Activated CD4-positive, alpha-beta T cell treated with anti-CD3 and anti-CD28 coated beads, Interleukin-2, amount 10 ng/mL, durations not matched to agents 24 days and 14 days (primary cell): ENCODE measurements at places on chromosomes 4 and X.

GRCh38 chr4:108635070-108635655, 14.8 kb downstream of the RPL34 start:
- DNase-seq = no peak

- DNase-seq = no peak
Observed at GRCh38 chr4:88511236-88511635, 12.3 kb downstream of the PYURF start.

DNA sequence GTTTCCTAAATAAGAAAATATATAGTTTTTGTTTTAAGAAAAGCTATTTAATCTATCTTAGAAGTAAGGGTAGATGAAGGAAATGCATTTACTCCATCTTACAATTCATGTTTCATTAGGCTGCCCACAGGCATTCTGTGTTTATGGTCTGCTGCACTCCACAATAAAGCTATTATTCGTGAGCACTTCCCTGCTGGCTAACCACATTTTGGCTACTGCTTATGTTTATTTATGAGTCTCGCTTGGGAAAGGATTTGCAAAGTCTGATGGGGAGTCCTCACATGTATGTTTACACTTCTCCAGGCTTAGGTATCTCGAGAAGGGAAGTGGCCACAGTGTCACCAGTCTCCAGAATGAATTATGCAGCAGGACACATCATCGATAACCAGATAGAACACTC, 260.8 kb upstream of the VCX start:
- DNase-seq = no peak

GRCh38 chr4:122481766-122482405, 25.4 kb upstream of the IL2 start:
- DNase-seq = no peak

- DNase-seq = no peak
Observed at GRCh38 chr4:138577145-138577544, 335.0 kb upstream of the SLC7A11 start.

GRCh38 chr4:34293459-34293858, 1950.9 kb downstream of the ARAP2 start:
- DNase-seq = no peak

- DNase-seq = peak; percentile 73
Observed at GRCh38 chr4:102639598-102639997, 121.2 kb downstream of the MANBA start.

DNA sequence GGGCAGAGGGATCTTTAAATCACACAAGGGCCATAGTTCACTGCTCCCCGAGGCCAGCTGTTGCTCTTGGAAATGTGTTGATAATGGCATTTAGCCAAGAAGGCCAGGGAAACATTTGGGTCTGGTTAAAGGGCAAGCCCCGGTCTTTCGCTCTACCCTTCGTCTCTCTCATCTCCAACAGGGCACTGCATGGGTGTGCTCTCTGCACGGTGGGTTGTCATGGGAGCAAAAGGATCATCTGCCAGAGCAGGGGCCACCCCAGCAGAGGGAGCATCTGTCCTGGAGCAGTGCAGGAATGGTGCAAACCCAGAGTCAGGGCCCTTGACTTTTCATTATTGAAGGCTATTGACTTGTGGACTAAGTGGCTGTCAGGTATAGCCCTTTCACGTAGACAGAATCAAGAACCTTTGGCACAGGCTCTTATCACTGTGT, 22.7 kb upstream of the PGRMC2 start:
- DNase-seq = no peak

DNA sequence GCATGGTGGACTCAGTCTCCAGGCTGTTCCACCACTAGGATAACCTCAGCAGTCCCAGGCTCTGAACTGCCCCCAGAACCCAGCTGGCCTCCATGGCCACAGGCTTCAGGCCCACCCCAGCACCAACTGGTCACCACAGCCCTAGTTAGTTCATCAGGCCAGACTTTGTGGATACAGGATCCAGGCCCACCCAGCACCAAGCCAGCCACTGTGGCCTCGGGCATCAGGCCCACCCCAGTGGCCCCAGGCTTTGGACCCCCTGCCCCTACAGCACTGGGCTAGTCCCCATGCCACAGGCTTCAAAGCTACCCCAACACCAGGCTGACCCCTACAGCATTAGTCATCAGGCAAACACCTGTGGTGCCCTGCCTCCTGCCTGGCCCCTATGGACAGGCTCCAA, 50.0 kb downstream of the ZCCHC13 start:
- no peak for DNase-seq

DNA sequence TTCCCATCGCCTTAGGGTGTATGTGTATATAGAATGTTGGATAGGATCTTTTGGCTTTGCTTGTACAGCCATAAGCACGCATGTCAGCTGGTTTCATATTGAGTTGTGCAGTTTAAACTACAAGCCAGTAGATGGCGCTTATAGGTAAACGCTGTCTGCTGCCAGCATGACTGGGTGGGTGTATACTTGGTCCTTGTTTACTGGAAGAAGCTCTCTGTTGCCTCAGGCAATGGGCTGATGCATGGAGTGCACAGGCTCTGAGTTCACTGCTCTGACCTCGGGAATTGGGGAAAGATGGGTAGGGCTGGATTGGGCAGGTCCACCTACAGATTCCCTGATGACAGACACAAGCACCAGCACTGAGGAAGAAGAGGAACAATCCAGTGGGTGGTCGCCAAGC, 831.5 kb downstream of the STIM2 start:
- peak; percentile 57 for DNase-seq

GRCh38 chr4:128715616-128716015, 93.9 kb upstream of the JADE1 start:
- DNase-seq = no peak

DNA sequence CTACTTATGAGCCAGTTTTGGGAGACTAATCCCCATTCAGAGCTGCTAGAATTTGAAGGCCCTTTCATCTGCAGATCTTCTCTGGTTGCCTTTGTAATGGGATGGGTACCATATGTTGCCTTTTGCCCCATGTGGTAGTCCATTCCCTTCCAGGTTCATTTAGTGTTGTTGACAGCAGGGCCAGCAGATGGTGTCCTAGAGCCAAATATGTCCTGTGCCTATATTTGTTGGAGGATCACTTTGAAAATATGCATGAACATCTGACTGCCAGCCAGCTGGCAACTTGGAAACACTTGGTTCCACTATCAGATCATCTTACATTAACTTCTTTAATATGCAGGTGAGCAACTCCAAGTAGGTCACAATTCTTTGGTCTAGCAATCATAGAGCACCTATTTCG, 30.4 kb downstream of the CFAP299 start:
- peak; percentile 80 for DNase-seq

DNA sequence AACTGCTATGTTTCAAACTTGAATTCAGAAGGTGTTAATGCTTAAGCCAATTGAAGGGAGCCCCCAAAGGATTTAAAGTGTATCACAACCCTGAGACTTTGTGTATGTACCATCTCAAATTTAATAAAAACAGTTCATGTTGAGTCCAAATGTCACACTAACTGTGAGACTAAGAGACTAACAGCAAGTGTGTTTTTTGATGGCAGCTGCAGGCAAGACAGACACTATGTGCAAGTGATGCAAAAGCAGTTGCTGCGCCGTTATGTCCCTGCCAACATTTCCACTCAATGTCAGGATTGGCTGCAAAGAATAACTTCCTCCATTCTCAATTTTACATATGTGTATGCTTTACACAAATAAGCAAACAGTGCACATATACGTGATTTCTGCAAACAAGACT, 594.6 kb downstream of the IL15 start:
- no peak for DNase-seq

DNA sequence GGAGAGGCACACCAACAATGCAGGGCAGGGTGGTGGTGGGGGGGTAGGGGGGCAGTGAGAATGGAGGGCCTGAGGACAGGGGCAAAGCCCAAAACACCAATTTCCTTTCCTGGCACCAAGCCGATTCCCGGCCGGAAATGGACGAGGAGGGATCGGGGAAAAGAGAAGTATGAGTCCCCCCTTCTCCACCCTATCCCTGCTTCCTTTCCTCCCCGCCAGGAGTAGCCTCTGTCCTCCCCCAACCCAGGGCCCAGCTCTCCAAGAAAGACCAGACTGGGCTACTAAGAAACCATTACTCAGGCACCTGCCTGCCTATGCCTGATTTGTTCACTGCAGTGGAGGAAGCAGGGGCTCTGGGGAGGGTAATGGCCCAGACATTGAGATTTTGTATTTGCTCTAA, 402 bp downstream of the CCDC120 start:
- DNase-seq = no peak

DNA sequence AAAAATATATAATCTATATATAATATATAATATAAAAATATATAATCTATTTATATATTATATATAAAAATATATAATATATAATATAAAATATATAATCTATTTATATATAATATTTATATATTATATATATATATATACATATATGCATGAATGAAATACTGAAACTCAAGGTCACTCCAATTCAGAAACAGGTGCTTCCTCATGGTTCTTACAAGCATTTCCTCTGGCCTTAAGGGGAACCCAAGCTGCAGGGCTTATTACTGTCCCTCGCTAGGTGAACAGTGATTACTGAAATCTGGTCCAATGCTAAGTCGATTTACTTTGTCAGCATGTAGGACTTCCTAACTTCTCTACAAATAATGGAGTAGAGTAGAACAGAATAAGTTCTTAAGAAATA, 174.3 kb downstream of the GPM6A start:
- DNase-seq = no peak

DNA sequence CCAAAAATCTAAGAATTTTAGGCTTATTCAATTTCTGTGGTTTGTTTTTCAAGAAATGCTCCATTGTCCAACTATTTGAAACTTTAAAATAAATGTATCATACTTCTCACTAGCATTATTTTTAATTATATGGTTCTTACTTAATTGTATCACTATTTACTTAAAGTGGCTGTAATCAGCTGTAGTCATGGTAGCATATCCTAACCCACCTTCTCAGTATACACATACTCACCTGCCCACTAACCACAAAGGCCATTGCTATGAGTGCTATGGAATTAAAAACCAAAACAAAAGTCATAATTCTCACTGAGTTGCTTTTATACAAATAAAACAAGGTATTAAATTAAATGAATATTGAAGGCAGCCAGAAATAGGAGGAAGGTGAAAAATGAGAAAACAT, 5.0 kb downstream of the FBXO8 start:
- DNase-seq = no peak

DNA sequence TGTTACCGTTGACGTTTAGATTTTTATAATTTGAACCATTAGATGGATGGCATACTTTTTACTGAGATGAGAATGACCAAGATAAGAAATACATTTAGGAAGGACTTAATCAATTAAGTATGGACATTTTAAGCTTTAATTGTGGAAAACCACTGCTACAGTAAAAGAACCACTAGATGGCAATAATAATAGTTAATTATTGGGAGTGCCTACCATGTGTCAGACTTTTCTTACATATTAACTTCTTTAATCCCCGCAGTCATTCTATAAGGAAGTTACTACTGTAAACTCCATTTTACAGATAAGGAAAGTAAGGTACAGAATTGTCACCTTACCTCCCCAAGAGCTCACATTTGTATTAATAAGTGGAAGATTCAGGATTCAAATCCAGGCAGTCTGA, 48.5 kb upstream of the MYOZ2 start:
- no peak for DNase-seq

DNA sequence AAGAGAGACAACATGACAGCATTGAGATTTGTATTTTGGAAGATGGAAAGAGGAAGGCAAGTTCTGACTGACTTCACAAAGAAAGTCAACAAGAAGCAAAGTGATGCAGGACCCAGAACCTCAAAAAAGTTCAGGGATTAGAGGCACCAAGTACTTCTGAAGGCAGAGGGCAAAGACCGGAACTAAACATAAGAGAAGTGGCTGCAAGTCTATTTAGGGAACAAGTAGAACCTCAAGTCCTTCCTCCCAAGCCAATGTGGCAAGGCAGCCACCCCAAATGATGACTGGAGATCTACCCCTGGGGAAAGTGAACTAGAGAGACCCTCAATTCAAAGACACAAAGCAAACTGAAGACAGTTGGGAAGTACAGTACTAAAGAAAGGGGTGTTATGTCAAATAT, 46.6 kb downstream of the SLC39A8 start:
- no peak for DNase-seq

- no peak for DNase-seq
Observed at GRCh38 chrX:120485315-120485637, 16.2 kb upstream of the LAMP2 start.

DNA sequence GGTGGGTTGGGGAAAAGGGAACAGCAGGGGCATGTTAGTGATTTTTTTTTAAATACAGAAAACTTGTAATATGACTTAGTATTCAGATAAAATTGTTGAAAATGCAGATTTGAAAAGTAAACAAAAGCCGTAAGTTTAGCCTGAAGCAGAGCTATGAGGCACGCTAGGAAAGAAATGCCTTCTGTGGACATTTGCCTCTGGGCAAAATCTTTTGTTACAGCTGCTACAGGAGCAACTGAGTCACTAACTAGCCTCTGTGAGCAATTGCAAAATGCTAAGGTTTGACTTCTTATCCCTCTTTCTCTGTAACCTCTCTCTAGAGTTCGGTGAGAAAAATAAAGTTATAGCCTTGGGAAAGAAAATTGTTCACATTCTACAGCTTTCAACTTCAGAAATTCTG, 350.0 kb downstream of the SLC7A11 start:
- no peak for DNase-seq

GRCh38 chrX:17547658-17548057, 172.7 kb downstream of the NHS start:
- DNase-seq = no peak

DNA sequence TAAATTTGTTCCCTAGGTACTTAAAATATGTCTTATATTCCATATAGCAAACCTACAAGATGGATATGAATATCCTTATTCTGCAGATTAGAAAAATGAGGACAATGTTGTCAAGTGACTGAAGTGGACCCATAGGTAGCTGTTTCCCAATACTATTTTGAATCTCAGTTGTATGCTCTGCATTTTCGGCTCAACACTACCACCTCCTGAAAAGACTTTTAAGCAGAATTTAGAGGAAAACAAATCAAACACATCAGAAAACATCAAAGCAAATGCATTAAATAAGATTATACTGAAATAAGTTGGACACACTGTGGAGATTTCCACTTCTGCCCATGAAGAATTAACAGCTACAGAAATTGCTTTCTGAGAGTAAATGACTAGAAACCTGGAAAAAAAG, 488.7 kb downstream of the TRIML1 start:
- DNase-seq = no peak

DNA sequence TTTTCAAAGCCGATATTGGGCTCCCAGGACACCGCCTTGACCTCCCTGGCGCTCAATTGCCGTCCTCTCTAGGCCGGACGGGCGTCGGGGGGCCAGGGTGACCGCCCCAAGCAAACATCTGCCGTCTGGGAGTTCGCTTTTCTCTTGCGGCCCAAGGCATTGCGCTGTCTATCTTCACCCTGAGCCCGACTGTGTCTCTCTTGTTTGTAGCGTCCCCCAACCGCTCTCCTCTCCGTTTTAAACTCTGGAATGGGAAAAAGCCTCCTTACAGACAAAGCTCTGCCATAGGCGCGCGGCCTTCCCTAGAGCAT, 551 bp upstream of the ARX start:
- no peak for DNase-seq

- no peak for DNase-seq
Observed at GRCh38 chr4:125750828-125751466, 436.2 kb downstream of the FAT4 start.

DNA sequence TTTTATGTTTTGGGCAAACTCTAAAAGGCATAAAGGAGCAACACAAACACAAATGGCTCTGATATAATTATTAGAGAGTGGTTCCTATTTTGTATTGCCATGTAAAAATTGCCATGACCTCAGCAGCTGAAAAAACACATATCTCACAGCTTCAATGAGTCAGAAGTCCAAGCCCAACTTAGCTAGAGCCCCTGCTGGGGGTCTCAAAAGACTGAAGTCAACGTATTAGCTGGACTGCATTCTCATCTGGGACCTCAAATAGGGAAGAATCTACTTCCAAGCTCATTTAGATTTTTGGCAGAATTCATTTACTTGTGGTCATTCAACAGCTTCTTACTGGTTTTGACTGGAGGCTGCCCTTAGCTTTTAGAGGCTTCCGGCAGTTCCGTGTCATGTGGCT, 47.4 kb downstream of the FREM3 start:
- DNase-seq = no peak
